ENCODE measurements at places on chromosomes 5 and 9.

- DNase-seq: no peak
Observed at GRCh38 chr5:54703133-54703532, 185.6 kb downstream of the SNX18 start.

DNA sequence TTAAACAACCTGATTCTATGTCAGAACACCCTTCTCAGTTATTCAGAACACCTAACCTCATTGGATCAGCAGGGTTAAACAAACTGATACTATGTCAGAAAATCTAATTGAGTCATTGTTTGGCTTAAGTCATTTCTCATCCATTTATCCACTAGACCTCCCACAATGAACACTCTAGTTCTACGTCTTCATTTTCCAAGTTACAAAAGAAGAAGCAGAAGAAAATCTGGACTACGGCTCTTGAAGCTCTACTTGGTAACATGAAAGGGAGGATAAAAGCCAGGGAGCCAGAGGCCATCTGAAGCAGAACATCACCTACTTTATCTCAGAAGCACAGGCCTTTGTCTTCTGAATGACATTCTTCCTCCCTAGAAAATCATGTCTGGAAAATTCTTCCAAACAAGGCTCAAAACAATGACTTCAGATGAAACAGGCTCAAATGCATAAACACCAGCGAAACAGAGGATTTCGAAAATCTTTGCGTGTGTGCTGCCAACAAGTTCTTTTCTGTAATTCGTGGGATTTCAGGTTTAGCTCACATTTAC is 35.4 kb upstream of the TGFBI start:
- DNase-seq: no peak

DNA sequence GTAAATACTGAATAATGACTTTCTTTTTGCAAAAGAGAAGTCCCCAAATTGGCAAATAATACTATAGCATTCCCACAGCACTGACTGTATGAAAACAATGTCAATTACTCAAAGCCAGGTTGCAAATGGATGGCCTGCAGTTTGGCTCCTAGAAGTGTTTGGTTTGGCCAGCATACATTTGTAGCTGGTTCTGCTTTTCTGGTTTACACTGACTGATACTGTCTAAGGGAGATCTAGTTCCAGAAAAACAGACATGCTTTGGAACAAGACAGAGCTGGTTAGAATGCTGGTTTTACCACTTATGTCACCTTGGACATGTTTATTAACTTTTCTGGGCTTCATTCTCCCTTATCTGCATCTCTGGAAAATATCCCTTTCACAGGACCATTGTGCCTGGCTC is 81.5 kb upstream of the TRPM3 start:
- no peak for DNase-seq

DNA sequence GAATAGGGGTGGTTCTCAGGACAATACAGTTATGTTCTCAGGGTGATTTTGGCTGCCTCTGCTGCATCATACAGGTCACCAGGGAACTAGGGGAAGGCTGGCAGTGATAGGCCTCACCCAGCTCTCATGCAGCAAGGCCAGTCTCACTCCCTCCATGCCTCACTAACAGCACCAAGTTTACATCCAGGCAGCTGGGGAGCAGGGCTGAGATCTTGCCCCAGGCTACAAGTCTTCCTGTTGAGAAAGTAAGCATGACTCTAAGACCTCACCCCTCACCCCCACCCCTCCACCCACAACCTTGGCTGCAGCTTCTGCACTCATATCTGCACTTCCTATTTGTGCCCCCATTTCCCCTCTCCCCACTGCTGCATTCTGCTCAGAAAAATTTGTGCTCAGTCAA is 481.2 kb downstream of the ACTL7B start:
- DNase-seq: no peak

GRCh38 chr9:137192859-137193258 is 4.4 kb downstream of the SSNA1 start:
- DNase-seq: no peak

DNA sequence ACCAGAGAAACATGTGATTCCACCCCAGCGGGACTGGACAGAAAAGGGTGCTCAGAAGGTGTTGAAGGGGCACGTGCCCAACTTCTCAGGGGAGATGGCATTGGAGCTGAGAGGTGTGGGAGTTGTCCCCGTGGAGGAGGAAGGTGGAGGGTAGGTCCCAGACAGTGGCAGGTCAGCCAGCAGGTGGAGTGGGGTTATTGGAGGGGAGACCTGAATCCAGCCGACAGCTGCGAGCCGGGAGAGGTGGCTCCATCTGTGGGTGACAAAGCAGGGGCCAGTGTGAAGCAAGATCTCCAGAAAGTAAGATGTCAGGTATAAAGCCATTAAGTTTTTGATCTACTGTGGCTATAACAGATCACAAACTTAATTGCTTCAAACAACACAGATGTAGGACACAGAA is 75.1 kb downstream of the HRH2 start:
- no peak for DNase-seq

- DNase-seq: no peak
Observed at GRCh38 chr5:178269499-178269898, 36.9 kb upstream of the PHYKPL start.

- no peak for DNase-seq
Observed at GRCh38 chr5:2874099-2874498, 122.6 kb upstream of the IRX2 start.
